Upper lobe of right lung (tissue), 1 donor: ENCODE measurements at places on chromosomes 12 and 14. TPM values are rescaled to one million over a fixed set of nuclear protein-coding genes. Genes with fewer than 3 reads are reported as not detected.
A peak's percentile ranks its signal among the peaks of the same experiment; 100 is the strongest.

Gene GLT8D2
- 9.1 TPM for total RNA-seq

Gene TTLL5
- 26.0 TPM for total RNA-seq

Gene KRT2
- total RNA-seq: not detected

Gene PRB4
- not detected for total RNA-seq

DNA sequence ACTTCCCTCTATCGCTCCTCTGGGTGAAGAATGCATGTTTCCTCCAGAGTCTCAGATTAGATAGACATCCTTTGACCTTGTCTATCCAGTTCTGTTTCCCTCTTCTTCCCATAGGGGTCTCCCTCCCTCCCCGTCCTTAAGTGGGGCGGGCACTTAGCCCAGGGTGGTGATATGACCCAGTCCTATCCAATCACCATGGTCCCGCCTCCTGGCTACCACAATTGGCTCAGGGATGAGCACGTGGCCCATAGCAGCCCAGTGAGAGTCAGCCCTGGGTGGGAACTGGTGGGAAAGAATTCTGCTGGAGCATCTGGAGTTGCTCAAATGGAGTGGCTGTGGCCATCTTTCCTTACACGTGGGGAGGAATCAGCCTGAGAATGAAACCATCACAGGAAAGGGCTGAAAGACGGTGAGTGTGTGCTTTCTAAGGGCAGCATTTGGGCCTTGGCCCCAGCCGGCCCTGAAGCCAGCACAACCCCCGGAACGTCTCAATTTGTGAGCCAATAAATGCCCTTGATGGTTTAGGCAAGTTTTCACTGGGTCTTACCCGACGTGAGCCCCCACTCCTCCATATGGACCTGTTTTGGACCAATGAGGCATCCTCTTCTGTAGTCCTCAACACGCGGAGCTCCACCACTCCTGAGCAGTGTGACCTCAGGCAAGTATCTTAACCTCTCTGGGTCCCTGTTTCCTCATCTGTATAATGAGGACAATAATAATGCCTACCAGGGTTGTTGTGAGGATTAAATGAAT, 14.4 kb upstream of the MLXIP start:
- peak; percentile 81 for DNase-seq

Gene CLEC2A
- not detected for total RNA-seq

DNA sequence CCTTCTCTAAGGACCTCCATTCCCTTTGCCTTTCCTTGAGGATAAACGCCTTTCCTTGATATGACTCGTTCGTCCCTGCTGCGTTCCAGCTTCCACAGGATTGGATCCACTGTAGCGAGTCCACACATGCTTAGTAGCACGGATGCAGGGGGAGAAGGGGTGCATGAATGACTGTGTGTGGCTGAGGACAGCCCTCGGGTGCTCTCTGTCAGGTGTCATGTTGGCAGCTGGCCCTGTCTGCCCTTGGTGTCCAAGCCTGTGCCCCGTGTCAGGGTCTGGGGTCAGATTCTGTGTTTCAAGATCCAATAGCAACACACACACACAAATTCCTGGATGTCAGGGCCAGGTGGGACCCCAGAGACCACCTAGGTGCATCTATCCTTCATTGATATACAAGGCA, 17.5 kb upstream of the KRT80 start:
- peak; percentile 42 for DNase-seq

DNA sequence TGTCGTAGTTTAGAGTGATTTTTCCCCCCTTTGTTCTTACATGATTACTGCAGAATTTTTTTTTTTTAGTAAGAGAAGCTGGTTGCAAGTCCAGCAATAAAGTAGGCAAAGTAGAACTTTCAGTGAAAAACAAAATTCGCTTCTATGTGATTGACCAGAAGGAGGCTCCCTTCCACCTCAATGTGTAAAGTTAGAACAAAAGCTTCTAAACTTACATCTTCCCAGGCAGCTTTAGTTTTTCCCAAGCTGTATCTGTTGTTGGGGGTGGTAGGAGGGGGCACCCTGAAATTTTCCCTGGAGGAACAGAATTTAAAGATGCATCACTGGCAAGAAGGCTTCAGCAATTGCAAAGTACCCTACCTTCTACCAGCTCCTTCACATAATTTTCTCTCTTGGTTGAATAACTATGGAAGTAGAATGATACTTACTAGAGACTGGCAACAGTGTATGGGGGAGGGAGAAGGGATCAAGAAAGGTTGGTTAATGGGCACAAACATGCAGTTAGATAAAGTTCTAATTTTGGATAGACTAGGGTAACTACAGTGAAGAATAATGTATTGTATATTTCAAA, 87.3 kb upstream of the E2F7 start:
- DNase-seq: no peak

Gene NAB2
- 37.3 TPM for total RNA-seq

- no peak for DNase-seq
These were observed 245.0 kb downstream of the CHST11 start for GRCh38 chr12:104701756-104702155.

DNA sequence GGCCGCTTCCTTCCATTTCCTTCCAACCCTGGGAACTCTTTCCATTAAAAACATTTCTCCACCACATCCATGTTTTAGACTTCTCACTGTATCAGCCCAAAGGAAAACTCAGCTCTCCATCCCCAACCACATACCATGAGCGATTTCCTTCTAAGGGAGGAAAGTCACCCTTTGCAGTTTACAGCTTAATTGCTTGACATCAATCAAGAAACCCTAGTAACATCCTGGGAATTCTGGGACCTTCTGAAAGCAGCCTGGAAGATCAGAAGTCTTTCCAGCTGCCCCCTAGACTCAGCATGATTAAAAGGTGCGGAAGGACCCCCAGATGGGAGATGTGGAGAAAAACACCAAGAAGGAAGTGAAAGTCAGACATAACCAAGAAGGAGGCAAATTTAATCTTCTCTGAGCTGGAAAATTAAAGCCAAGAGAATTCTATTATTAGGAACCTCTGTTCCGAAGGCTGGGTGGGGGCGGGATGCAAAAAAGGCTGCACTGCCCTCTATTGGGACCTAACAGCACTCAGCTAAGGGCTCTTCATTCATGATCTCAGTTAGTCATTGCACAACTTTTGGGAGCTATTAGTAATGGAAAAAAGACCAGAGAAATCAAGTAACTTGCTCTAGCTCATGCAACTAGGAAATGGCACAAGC, 73.3 kb upstream of the PLXNC1 start:
- DNase-seq: peak; percentile 73

Gene ZDHHC22
- total RNA-seq: not detected

DNA sequence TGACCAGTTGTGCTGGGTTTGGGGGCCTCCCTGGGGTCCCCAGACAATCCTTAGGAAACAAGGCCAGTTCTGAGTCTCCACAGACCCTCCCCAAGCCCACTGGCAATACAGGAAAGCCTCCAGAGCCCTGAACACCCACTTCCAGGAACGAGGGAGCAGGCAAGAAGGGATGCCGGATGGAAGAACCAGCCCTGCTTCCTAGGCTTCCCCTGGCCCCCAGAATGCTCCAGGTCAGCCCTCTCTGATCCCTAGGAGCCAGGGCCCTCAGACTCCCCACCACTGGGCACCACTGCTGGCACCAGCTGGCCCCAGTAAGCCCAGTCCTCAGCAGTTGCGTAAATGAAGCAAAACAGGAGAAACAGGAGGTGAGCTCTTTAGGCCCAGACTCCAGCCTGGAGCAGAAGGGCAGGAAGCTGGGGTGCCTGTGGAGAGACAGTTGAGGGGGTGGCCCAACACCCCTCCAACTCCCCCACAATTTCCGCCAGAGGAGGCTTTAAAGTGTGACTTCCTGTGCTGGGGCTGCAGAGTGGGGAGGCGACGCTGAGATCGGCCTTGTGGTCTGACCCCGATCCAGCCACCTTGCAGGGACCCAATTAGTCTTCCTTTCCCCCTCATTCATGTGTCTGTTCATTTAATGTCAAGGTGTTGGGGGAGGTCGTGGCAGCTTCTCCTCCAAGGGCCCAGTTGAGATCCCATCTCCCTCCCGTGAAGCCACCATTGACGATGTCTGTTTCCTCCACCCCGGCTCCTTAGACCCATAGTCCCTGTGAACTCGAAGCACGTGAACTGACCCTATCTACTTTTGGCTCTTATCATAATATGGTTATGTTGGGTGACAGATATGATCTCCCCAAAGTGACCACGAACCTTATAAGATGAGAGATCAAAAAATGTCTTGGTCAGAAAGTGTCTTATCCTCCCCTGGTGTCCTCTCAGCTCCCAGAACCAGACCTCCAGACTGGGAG, 4.7 kb downstream of the TNFRSF1A start:
- DNase-seq: peak; percentile 75

GRCh38 chr12:67434671-67435370, 165.7 kb downstream of the CAND1 start:
- DNase-seq: no peak

- DNase-seq: no peak
These were observed 206.4 kb downstream of the BCL11B start for GRCh38 chr14:99065551-99065950.

DNA sequence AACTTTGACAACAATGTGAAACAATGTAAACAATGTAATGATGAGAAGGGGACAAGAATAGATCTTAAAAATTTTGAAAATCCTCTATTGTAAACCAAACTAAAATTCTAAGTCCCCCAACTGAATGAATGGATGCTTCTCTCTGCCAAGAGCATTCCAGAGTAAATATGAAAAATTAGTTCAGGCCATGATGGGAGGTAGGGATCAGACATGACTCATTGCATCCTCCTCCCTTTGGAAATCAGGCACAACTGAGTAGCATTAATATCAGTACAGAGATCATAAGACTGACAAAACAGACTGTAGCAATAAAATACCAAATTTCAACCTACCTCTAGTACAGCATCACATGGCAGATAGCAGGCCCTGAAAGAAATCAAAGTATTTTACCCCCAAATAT, 559.9 kb downstream of the C12orf50 start:
- DNase-seq: no peak

DNA sequence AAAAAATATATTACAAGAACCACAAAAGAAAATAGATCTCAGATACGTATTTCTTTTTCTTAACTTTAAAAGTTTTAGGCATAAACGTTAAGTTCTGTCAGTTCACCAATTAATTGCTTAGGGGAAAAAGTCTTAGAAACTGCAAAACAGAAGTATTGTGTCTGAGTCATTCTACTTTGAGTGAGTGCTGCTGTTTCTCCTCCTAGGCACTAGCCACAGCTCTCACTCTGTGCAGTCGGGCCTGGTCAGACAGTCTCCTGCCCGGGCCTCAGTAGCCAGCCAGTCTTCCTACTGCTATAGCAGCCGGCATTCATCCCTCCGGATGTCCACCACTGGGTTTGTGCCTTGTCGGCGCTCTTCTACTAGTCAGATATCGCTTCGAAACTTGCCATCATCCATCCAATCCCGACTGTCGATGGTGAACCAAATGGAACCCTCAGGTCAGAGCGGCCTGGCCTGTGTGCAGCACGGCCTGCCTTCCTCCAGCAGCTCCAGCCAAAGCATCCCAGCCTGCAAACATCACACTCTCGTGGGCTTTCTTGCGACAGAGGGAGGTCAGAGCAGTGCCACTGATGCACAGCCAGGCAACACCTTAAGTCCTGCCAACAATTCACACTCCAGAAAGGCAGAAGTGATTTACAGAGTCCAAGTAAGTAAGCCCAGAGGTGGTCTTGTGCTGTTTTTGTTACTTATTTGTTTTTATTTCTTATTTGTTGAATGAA, 201.3 kb downstream of the PCNX1 start:
- no peak for DNase-seq

Gene C12orf54
- not detected for total RNA-seq

Gene MGP
- total RNA-seq: 472 TPM

Gene SERPINA1
- total RNA-seq: 1,017 TPM

DNA sequence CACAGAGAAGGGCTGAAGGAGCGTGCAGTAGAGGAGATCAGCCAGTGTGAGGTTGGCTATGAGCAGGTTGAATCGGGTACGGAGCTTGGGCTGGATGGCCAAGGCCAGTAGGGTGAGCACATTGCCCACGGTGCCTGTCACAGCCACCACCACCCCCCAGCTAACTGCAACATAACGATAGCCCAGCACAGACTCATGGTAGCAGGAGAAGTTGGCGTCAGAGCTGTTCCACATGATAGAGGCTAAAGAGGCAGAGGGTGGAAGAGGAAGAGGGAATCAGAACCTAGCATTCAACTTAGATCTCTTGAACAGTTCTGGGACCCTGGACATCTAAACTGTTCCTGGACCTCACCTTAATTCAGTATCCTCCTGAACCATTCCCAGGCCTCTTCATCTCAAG, 668 bp downstream of the GPR84 start:
- no peak for DNase-seq

DNA sequence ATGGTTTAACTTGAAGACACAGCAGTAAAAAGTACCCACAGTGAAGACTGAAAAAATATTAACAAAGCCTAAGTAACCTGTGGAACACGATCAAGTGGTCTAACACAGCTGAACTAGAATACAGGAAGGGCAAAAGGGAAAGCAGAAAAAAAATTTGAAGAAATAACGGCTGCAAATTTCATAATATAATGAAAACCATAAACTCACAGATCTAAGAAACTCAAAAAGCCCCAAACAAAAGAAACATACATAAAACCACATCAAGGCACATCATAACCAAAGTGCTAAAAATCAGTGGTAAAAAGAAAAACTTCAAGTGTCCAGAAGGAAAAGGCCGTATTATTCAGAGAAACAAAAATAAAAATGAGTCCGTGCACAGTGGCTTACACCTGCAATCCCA, 30.9 kb downstream of the SPPL3 start:
- DNase-seq: no peak

Gene FKBP4
- total RNA-seq: 56.9 TPM

DNA sequence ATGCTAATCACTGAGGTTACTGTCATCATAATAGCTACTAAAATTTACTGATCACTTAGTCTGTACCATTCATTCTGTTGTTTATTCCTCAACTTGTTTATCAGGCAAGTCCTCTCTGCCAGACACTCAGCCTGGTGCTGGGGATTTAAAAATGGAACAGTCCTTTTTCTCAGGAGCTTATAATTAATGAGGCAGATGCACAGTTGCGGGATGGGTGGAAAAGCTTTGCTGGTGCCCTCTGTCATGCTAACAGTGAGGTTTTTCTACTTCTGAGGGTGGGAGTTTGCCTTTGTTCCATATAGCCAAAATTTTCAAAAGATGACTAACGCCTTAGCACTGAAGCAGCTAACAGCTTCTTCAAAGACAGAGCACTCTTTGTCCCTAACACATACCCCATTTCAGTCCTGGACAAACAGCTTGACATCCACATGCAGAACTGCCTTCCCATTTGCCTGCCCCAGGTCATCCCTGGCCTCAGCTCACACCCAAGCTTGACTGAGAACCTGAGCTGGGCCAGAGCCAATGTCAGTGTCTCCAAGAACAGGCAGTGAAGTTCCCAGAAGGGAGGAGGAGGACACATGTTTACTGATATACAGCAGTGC, 30.8 kb upstream of the HSPB8 start:
- no peak for DNase-seq

Gene SIRT4
- total RNA-seq: 2.4 TPM

DNA sequence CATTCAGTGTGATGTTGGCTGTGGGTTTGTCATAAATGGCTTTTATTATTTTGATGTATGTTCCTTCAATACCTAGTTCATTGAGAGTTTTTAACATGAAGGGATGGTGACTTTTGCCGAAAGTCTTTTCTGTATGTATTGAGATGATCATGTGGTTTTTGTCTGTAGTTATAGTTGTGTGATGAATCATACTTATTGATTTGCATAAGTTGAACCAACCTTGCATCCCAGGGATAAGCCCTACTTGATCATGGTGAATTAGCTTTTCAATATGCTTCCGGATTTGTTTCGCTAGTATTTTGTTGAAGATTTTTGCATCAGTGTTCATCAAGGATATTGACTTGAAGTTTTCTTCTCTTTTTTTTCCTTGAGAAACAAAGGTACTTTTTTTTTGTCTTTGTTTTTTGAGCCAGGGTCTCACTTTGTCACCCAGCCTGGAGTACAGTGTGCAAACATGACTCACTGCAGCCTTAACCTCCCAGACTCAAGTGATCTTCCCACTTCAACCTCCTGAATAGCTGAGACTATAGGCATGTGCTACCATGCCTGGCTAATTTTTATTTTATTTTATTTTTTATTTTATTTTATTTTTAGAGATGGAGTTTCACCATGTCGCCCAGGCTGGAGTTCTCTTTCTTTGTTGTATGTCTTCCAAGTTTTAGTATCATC, 121.3 kb downstream of the FUT8 start:
- DNase-seq: no peak
